RCC 7860 (cell line): ENCODE measurements at places on chromosomes 12 and 14.

DNA sequence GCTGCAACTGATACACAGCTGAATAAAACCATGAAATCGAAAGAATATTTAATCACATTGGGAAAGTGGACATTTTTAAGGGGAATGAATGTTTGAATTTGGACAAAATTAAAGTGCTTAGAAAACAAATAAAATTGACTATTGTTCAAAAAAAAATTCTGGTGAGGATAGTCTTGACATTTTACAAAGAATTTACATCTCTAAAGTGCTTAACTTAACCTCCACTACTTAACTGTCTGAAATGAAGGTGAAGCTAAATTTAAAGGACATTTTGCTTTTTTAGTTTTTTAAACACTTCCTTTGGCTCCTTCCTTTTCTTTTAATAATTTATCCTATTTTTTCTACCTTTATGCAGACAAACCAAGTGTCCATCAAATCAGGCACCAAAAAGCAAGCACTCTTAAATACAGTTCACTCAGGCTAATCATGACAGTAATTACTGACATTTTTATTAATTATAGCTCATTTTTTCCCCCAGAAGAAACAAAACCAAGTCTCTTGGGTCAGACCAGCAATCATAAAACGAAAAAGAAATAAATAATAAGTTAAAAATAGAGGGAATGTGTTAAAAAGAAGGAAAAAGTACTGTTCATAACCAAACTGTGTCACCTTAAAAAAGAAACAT, 5.7 kb upstream of the CCND2 start:
- DNase-seq = no peak

- no peak for DNase-seq
These were observed 154.9 kb downstream of the KIF26A start for GRCh38 chr14:104293231-104293841.

GRCh38 chr12:80756875-80757274, 40.2 kb downstream of the MYF5 start:
- no peak for DNase-seq

GRCh38 chr12:113103756-113104450, 31.7 kb downstream of the RASAL1 start:
- no peak for DNase-seq

GRCh38 chr12:58888131-58888783, 32.0 kb downstream of the LRIG3 start:
- peak; percentile 54 for DNase-seq

DNA sequence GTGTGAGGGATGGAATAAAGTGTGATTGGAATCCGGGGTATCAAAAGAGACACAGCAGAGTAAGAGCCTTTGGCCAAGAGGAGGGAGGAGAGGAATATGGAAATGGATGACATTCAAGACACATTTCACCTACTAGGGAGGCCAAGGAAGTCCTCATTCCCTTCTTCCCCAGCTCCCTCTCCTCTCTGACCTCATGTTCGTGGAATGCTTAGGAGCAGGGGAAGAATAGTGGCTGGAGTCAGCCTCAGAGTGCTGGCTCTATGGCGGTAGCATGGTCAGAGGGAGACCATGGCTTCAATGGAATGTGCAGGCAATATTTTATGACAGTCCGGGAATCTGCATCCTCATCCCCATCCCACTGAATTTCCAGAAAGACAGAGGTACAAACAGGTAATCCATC, 196.6 kb downstream of the EGLN3 start:
- DNase-seq = no peak

DNA sequence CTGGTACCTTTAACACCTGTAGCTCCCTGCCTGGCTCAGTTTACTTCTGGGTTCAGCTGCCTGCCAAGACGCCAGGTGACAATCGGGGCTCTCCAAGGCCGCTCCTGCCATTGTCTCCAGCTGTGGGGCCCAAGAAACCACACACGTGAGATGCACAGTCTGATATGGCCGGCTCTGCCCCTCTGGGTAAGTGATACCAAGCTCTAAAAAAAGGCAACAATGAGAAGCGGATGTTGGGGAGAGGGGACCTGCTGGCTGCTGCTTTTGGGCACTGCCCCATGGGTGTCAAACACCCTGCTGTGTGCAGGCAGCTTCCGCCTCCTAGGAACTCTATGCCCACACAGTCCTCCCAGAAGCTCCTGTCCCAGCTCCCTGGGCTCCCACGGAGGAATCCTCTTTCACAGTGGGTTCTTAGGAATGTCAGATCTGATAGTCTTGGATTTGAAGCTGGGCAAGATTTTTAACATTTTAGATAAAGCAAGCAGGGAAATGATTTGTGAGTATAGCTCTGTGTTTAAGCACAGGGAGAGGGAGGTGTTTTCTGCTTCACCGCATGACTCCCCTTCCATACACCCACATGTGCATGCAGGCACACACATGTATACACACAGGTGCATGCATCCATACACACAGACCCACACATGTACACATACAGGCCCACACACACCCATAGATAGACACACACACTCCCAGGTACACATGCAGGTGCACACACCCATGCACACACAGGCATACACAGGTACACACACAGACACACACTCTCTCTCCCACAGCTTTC, 1135.8 kb downstream of the BCL11B start:
- DNase-seq = no peak

DNA sequence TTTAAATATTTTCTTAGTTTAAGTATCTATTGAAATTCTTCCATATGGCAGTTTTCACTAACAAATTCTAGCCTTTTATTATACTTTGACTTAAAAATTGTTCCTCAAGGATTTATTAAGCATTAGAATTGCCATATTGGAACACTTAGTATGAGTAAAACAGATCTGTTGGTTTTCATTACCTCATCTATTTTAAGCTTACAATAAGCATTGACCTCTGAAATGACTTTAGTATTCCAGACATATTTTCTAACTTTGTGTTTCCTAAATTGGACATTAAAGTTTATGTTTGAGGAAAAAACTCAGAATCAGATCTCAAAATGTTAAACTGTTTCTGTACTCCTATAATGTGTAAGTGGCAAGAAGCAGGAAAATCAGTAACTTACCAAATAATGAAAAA, 48.4 kb downstream of the CSRP2 start:
- DNase-seq = no peak

DNA sequence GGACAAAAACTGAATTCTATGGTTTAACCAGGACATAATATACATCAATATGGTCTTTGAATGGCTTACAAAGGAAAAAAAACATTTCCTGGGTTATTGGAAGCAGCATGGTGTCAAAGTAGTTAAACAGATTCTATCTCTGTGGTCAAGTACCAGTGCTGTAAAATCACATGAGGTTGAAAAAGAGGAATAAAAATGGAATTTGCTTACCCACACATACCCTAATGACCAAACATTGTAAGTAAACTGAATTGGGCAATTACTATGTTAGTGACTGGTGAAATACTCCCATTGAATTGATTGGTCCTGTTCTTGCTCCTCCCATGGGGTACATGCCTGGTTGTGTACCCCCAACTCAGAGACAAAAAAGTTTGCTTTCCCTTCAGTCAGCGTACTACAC, 19.6 kb downstream of the IFNG start:
- DNase-seq = no peak

- DNase-seq = no peak
These were observed 334.0 kb upstream of the PRICKLE1 start for GRCh38 chr12:42923583-42923982.

GRCh38 chr12:51871918-51872688, 15.8 kb upstream of the ANKRD33 start:
- no peak for DNase-seq

- DNase-seq = no peak
These were observed 646.9 kb upstream of the TMEM132C start for GRCh38 chr12:127619869-127620734.

DNA sequence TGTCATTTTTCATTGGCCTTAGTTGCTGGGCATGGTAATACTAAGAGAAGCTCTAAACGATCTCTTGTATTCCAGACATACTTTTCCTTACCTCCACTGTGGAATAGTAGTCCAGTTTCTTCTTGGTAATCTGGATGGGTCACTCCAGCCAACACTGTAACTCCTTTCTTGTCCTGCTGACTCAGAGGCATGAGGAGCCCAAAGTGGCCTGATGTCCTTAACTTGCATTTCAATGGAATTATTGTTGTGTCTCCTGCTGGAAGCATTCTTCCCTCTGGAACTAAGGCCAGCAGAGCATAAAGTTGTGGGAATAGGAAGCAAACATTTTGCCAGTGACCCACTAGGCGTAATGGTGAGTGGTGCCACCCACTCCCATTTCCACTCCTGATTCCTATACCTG, 33.1 kb downstream of the DAAM1 start:
- DNase-seq = no peak

DNA sequence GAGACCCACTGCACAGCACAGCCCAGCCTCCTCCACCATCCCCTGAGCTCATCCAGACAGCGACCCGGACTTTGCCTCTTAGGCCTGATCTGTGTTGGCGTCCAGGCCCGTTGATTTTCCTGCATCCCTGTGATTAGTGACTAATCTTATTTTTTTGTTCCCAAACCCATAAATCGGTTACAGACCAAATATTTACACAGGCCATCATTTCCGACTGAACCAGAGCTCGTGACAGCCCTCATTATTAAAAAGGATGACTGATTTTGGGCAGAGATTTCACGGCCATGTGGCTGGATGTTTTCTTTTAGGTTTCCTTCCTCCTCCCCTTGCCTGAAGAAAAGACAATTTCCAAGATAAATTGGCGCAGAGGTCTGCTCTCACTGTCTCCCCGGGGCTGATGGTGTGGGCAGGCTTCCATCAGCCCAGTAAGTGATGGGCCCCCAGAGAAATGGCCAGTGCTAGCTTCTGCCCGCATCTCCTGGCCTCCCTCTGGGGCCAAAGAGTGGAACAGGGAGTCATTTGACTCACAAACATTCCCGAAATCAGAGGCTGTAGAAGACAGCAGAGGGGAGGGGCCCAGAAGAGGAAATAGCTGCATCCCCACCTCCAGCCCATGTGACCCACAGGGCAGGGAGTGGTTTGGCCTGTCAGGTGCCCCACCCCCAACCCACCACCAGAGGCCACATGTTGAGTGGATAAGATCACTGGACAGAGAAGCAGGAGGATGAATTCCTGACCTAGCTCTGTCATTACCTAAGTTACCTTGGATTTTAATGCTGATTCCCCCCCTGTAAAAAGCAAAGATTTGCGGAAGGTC, 283.5 kb downstream of the KSR2 start:
- DNase-seq = peak; percentile 91

DNA sequence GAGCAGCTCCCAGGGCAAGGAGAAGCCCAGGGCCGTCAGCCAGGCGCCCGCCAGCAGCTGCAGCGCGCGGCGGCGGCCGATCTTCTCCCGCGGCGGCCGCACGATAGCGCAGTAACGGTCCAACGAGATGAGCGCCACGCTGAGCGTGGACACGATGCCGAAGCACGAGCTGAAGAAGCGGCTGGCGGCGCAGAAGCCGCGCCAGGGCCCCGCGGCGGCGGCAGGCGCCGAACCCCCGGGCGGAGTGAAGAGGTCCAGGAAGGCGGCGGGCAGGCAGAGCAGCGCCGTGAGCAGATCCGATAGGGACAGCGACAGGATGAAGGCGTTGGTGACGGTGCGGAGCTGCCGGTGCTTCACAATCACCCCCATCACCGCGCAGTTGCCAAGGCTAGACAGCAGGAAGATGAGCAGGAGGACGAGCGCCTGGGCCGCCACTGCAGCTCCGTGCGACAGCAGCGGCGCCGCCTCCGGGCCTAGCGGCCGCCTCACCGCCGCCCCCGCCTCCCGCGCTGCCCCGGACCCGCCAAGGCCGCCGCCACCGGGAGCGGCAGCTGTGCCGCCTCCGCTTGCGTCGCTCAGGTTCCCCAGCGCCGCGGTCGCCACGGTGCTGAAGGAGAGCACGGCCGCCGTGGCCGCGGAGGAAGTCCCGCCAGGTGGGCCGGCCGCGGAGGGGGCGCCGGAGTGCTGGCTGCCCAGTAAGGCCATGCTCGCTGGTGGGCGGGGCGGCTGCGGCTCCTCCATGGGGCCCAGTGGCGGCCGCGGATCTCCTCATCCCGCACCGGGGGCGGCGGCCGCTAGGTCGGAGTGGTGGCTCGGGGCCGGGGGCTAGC, 479 bp downstream of the GPR135 start:
- no peak for DNase-seq

DNA sequence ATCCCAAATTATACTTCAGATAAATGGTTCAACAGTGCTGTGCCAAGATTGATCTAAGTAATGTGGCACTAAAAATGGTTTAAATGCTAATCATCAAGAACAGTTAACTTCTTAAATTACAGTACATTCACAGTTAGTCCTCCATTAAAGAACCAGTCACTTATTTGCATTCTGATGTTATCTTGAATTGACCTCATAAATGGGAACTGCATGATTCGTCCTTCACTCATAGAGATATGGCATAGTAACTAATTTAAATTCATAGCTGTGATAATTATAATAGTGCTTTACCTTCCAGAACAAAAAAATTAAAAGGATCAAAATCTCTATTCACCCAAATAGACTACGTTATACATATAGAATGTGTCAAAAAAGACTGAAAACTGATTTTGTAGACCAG, 61.1 kb downstream of the COCH start:
- no peak for DNase-seq

DNA sequence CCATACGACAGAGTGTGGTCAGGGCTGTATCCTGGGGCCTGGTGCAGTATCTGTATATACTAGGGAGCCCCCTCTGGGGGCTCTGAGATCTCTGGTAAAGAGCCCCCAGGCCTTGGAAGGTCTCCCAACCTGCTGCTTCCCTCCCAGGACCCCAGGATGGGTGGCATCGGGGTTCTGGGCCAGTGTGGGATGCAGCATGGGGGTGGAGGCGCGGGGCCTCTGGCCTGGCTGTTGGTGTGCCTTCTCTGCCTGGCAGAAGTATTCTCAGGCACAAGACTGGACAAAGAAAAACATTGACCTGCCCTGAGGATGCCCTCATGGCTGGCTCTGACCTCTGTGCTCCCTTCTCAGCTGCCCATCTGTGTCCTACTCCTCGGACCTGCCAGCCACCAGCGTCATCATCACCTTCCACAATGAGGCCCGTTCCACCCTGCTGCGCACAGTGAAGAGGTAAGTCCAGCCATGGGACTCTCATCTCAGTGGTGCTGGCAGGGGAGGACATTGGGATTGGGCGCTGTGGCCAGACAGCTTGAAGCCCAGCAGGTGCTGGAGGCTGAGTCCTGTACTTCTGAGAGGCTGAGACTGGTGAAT, 64.5 kb downstream of the GALNT16 start:
- no peak for DNase-seq

DNA sequence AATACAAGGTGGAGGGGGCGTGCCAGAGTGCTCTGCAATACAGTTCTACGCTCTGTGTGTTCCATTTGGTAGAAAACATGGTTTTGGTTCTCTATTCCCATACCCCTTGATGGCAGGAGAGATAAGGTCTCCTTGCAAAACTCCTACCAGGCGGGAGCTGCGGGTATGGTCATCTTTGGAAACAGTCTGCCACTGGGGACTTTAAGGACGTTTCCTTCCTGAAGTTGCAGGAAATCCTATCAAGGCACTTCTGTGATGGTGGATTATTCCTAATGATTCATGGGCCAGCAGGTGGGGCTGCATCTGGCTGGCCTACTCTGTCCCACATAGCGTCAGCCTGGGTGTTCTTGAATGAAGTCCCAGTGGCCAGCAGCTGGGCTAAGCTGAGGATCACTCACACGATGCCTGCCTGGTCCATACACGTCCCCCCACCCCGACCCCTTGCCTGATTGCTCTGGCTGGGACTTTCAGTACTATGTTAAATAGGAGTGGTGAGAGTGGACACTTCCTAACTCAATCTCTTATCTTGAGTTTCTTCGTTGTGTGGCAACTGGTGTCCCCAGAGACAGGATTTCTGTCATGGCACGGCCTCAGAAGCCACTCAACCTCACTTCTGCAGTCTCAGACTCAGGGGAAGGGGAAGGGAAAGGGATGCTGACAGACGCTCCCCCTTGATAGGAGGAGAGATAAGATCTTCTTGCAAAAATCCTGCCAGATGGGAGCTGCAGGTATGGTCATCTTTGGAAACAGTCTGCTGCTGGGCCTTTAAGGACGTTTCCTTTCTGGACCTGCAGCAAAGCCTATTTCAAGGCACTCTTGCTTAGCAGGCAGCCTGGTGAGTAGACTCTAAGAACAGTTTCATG, 61.0 kb upstream of the FKBP4 start:
- DNase-seq = no peak
